ENCODE measurements at places on chromosomes 3 and 15.

- no peak for DNase-seq
Measured at GRCh38 chr3:188383748-188384147, 229.8 kb downstream of the LPP start.

- no peak for DNase-seq
Measured at GRCh38 chr3:37625690-37626360, 235.9 kb upstream of the CTDSPL start.

DNA sequence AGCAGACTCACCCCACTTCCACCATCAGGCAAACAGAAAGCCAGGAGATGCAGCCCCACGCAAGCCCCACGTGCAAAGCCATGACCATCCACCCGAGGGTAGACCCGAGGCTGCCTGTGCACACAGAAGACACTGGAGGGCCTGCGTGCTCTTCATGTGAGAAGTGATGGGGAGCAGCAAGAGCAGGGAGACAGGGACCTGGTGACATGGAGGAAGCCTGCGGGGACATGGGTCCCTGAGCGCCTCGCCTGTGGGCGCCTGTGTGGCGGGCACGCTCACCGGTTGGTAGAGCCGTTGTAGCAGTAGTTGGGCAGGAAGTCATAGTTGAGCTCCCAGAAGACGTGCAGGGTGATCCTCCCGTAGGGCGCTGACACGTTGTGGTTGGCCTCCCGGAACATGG lies 65.0 kb downstream of the NIPA2 start:
- DNase-seq, result no peak

GRCh38 chr3:103968751-103969150 lies 1398.0 kb upstream of the ALCAM start:
- no peak for DNase-seq

GRCh38 chr3:41525303-41526064 lies 326.2 kb downstream of the CTNNB1 start:
- DNase-seq, result no peak

- no peak for DNase-seq
Measured at GRCh38 chr3:30122359-30122758, 484.0 kb upstream of the TGFBR2 start.

Measured in stimulated activated naive CD4-positive, alpha-beta T cell treated with Interleukin-2 at 50 U/mL for 16 hours (primary cell).